Astrocyte of the cerebellum (primary cell): ENCODE measurements at places on chromosomes 7 and 10.

DNA sequence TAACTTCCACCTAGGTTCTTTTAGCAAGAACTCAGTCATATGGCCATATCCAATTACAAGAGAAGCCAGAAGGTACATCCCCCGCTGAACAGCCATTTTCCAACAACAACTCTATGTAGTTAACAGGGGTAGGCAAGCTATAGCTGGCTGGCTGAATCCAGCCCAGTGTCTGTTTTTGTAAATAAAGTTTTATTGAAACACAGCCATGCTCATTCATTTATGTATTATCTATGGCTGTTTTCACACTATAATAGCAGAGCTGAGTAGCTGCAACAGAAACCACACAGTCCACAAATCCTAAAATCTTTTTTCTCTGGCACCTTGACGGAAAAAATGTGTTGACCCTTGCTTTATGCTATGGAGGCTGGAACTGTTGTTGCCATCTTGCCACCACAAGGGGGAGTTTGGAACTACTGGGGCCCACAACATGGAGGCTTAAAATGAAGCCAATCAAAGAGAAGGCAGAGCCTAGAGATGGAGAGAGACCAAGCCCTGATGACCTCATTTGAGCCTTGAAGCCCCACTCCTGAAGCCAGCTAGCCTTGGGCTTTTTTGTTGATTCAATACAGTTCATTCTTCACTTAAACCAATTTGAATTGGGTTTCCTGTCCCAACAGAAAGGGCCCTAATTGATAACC is 33.3 kb upstream of the XPNPEP1 start:
- peak; percentile 9 for DNase-seq

GRCh38 chr10:65320236-65321026 is 1605.4 kb upstream of the LRRTM3 start:
- no peak for DNase-seq

DNA sequence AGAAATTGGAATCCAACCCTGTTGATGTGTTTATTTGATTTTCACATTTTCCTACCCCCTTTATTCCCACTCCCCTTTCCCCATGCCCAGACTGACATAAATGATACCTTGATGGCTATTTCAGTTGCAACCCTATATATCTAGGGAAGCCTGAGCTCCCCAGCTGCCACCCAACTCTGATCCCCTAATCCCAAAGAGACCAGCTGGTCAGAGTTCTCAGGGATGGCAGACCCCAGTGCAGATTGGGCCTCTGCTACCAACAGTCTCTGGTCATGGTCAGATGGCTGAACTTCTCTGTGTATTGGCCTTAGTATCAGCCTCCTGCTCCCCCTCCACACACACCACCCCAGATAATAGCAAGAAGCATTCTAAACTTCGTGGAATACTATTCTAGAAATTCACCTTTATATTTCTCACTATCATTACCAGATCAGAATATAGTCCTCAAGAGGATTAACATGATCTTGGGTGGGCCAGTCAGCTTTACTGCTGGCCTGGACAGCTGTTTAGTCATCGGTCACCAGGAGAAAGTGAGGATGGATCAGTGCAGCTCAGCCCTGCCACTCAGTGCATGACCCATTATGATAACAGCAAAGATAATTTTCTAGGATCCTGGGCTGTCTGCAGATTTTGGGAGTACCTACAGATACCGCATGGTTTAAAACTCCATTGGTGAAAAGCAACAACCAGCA is 24.5 kb upstream of the BTRC start:
- no peak for DNase-seq

GRCh38 chr7:22351878-22352277 is 5.1 kb downstream of the RAPGEF5 start:
- no peak for DNase-seq

DNA sequence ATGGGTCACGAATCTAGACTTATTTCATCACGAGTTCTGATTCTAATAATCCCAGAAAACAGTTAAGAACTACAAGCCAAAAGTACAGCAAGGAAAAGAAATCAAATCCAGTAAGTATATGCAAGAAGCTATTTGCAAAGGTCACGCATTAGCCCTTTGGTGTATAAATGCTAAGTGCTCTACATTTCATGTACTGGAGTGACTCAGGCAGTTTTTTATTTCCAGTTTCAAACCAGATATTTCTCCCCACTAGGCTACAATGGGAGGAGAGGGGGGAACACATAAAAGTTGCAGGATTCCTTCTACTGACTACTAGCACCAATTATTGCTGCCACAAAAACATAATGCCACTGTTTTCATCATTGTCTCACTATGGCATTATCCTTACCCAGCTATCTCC is 148.0 kb downstream of the NRCAM start:
- no peak for DNase-seq

DNA sequence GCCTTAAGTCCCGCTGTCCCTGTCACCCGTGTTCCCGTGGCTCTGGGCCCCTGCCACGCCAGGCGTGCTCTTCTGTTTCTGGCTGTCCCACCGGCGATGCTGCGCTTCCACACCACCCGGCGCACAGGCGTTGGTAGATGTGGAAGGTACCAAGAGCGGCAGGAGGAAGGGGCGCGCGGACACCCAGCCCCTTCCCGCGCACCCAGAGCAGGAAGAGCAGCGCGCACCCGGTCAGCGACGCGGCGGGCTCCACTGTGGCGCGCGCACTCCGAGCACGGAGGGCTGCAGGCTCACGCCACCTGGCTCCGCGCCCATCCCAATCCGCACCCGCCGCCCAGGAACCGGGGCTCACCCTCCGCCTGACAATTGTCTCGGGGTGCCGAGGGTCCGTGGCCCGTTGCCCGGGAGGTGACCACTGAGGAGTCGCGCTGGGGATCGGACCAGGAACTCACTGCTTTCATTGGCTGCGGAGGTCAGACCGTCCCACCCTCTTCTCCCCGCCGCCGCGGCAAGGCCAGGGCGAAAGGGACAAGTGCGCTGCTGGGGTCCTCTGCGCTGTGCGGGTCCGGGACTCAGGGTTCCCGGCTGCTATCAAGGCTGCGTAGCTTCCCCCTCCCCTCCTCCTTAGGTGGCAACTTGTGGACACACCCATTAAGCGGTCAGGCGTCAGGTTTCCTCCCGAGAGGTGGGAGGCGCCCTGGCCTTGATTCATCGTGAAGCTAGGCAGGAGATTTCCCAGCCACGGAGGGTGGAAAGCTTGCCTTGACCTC is 121.6 kb upstream of the ZNF92 start:
- peak; percentile 18 for DNase-seq

DNA sequence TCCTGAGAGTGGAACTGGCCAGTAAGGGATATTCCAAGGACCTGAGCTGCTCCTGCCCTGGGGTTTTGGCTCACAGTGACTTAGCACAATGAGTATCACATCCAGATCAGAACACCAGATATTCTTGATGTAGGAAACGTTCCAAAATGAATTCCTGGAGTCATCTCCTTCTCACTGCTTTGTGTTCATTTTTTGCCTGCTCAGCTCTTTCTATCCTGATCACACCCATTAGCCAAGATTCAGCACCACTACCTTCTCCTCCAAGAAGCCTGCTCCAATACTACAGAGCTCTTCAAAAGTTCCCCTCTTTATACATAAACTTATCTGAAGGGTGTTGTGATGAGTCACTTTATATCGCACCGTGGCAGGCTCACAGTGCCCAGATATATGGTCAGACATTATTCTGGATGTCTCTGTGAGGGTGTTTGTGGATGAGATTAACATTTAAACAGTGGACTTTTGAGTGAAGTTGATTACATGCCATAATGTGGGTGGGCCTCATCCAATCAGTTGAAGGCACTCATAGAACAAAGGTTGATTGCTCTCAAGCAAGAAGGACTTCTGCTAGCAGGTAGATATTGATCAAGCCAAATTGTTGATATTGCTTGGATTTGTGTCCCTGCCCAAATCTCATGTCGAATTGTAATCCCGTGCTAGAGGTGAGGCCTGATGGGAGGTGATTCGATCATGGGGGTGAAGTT is 1155.2 kb upstream of the AUTS2 start:
- no peak for DNase-seq

- no peak for DNase-seq
These were observed 48.7 kb upstream of the OCM2 start for GRCh38 chr7:98038731-98039130.

DNA sequence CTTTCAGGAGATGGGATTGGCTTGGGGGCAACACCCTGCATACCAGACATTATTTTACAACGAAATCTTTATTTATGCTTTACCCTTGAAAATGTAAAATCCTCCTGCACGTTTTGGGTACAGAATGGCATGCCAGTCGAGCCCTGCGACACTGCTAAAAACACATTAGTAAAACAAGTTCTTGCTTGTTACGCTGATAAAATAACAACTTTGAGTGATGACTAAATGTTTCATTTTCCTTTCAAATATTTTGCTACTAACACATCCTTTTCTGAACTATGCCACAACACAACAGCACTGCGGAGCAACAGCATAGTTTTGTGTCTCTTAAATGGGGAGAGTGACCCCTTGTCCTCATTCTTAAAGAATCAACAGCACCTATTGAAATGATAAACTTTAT is 76.0 kb upstream of the SEMA3D start:
- DNase-seq: no peak

DNA sequence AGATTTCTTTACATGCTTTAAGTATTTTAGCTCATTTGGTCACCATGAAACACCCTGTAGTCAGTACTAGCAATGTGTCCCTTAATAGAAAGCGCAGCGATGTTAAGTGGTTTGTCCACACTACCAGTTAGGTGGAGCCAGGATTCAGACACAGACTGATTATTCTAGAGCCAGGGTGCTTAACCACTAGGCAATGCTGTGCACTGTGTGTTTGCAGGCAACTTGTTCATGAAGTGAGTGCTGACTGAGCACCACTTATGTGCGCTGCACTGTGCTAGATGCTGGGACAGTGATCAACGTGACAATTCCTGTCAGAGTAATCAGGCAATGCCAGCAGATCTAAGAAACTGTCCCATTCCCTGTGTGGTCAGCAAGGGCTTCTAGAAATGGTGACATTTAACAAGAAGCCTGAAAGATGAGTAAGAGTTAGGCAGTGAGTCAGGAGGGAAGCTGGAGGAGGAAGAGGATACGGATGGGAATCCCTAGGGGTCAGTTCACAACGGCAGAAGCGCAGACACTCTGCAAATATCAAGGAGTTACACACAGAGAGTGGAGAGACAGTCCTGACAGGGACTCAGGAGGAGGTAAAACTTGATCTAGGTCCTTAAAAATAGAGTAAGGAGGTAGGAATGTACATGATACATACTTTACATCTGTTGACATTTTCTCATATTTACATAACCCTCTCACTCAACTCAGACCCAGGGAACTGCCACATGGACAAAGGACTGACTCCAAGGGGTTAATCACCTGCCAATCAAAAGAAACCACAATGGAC is 69.7 kb upstream of the EGR2 start:
- DNase-seq: peak; percentile 16

- DNase-seq: no peak
These were observed 718 bp upstream of the FZD1 start for GRCh38 chr7:91263384-91264045.

GRCh38 chr10:6195846-6196245 is 6.9 kb upstream of the PFKFB3 start:
- DNase-seq: no peak

GRCh38 chr10:112244197-112244596 is 39.0 kb upstream of the TECTB start:
- DNase-seq: no peak

- DNase-seq: no peak
These were observed 416.4 kb upstream of the FOXK1 start for GRCh38 chr7:4265676-4266075.
